ENCODE measurements at places on chromosomes 5 and 9. TPM values are rescaled to one million over a fixed set of nuclear protein-coding genes. Genes with fewer than 3 reads are reported as not detected.

FBN2 gene
- 0.51 TPM for total RNA-seq

ABITRAM gene
- 12.9 TPM for total RNA-seq

CCDC171 gene
- 3.4 TPM for total RNA-seq

FOXD4L3 gene
- not detected for total RNA-seq

SHOC1 gene
- total RNA-seq: not detected

RNF183 gene
- not detected for total RNA-seq

EFNA5 gene
- 23.7 TPM for total RNA-seq

PCDHB6 gene
- total RNA-seq: 0.64 TPM

POMT1 gene
- 20.5 TPM for total RNA-seq

DOK3 gene
- total RNA-seq: 4.0 TPM

GPX8 gene
- 24.6 TPM for total RNA-seq

IQGAP2 gene
- total RNA-seq: 5.2 TPM

CCDC192 gene
- total RNA-seq: not detected

SHISAL2B gene
- total RNA-seq: not detected

BTNL3 gene
- total RNA-seq: not detected

GBGT1 gene
- total RNA-seq: 12.4 TPM

TOR4A gene
- 17.2 TPM for total RNA-seq

FBP1 gene
- total RNA-seq: 2.4 TPM

PBX3 gene
- 107 TPM for total RNA-seq

PALM2AKAP2 gene
- total RNA-seq: 130 TPM

GPR151 gene
- total RNA-seq: not detected

LCN10 gene
- 8.7 TPM for total RNA-seq

PLAC8L1 gene
- not detected for total RNA-seq

NR4A3 gene
- 7.7 TPM for total RNA-seq

PCDH12 gene
- total RNA-seq: 6.4 TPM

All from right cardiac atrium (tissue), 5 donors.